ENCODE measurements at places on chromosomes 16 and 17.

DNA sequence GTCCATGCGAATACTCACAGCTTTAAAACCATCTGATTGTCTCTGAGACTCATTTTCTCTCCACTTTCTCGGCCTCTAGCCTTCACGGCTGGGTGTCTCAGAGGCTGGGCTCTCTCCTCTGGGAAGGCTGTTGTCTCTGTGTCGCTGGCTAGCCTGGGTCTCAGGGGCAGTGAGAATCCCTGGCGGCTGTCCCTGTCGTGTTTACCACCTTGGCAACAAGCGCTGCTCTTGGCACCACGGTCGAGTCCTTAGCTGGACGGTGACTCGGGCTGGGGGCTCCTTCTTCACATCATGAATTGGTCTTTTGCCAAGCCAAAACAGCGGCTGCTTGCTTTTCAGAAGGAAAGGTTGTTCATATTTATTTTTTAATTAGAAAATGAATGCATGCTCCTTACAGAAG lies 81.1 kb downstream of the MSI2 start:
- no peak for DNase-seq

GRCh38 chr16:10635365-10636021 lies 55.1 kb upstream of the EMP2 start:
- DNase-seq = no peak

- DNase-seq = no peak
Measured at GRCh38 chr17:35729405-35729833, 2.0 kb upstream of the RASL10B start.

DNA sequence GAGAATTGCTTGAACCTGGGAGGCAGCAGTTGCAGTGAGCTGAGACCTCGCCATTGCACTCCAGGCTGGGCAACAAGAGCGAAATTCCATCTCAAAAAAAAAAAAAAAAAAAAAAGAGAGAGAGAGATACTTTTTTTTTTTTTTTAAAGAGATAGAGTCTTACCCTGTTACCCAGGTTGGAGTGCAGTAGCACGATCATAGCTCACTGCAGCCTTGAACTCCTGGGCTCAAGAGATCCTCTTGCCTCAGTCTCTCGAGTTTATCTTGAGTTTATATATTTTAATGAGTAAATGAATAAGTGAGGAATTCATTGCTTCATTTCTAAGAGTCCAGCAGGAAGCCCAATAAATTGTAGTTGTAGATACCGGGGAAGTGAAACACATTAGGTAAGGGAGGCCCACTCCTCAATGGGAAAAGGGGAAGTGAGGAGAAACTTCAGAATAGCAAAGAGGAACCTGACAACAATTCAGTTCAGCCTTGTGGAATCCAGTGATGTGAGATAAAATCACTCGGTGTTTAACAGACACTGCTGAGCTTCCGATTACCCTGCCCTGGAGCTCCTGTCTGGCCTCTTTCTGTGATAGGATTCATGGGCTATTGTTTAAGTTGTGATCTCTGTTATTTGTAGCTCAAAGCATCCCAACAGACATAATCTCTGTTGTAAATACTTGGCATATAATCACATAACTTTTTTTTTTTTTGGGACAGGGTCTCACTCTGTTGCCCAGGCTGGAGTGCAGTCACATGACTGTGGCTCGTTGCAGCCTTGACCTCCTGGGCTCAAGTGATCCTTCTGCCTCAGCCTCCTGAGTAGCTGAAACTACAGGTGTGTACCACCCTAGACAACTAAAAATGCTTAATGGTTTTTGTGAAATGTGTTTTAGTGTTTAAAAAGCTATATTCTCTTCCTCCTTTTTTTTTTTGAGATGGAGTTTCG lies 15.8 kb upstream of the ITGAM start:
- DNase-seq = no peak

- no peak for DNase-seq
Measured at GRCh38 chr17:56740481-56740880, 93.2 kb downstream of the C17orf67 start.

GRCh38 chr17:17044846-17045561 lies 2.7 kb downstream of the MPRIP start:
- DNase-seq = peak; percentile 86

DNA sequence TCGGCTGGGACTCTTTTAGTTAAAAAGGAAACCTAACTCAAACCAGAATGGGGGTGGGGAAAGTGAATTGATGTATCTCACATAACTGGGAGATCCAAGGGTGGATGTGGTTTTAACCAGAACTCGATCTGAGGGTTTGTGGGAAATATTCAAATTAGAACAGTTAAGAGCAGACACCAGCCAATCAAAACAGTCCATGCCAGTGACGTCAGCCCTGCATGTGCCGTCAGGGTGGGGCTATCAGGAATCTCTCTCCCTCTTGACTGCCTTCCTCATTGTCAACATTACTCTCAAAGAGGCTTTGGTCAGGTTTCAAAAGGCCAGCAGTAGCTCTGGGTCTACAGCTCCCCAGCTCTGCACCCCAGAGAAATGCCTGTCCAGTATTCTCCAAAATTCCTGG lies 94.2 kb upstream of the HSBP1 start:
- DNase-seq = no peak

DNA sequence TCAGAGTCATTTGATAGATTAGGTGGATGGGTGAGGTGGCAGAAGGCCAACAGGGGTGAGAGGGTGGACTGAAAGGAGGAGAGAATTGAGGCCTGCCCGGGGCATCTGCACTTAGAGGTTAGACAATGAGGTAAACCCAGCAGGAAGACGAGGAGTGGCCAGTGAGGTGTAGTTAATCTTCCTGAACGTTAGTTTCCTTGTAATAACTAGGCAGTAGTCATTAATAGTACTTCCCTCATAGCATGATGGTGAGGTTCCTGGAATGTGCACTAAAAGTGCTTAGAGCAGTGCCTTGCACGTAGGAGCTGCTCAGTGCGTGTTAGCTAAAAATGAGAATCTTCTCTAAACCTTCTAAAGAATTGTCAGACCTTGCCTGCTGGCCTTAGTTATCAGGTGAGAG lies 13.5 kb upstream of the KSR1 start:
- DNase-seq = no peak

GRCh38 chr16:47311738-47312505 lies 148.9 kb downstream of the ITFG1 start:
- no peak for DNase-seq

- DNase-seq = no peak
Measured at GRCh38 chr16:78735337-78735736, 635.9 kb downstream of the WWOX start.

DNA sequence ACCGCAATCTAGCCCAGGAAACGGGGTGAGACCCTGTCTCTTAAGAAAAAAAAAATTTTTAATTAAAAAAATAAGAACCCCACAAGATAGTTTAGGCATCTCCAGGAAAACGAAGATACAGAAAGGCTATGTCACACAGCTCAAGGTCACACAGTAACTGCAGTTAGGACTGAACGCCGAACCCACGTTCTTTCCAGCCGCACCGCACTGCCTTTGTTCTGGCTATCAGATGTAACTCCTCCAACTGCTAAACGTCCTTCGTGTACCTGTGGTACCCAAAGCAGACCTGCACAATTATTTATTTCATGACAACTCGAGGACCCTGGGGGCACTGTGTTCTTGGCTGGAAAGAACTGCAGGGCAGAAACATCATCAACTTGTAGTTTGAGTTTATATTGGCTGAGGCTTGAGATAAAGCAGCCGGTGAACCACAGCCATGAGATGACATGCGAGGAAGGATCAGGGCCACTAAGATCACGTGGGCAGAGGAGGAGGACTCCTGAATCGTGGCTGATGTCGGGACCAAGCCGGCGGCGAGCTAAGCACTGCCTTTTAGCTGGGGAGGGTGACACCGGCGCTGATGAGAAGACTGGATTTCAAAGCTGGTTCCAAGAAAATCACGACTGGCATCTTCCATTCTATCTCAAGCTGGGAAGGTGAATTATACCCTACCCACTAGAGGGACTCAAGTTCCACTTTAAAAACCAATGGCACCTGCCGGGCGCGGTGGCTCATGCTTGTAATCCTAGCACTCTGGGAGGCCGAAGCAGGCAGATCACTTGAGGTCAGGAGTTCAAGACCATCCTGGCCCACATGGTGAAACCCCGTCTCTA lies 20.7 kb upstream of the MNT start:
- DNase-seq = no peak

DNA sequence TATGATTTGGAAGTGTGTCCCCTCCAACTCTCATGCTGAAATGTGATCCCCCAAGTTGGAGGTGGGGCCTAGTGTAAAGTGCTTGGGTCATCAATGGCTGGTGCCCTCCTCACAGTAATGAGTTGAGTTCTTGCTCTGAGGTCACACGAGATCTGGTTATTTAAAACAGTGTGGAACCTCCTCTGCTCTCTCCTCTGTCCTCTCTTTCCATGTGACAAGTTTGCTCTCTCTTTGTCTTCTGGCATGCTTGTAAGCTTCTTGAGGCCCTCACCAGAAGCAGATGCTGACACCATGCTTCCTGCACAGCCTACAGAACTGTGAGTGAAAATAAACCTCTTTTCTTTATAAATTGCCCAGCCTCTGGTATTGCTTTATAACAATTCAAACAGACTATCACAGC lies 19.9 kb downstream of the BRIP1 start:
- no peak for DNase-seq

- DNase-seq = no peak
Measured at GRCh38 chr17:39607851-39608130, at the start of gene NEUROD2. NEUROD2 (minus strand) TSS chr17:39607920; CDS start chr17:39606599, 1,321 bp downstream.

DNA sequence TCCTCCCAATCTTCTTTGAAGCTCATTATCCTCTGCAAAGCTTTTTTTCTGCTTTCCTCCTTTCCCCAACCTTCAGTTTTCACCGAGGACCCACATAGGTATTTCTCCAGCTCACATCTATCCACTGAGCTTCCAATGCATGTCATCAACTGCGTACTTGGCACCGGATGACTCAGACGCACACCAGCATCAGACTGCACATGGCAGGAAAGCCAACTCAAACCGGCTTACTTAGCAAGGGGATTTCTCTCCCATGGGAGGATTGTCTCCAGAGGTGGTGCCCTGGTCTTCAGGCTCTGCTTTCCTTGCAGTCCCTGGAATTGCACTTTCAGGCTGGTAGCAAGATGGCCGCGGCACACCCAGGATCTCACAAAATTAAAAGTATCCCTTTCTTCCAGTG lies 1.7 kb upstream of the AKTIP start:
- peak; percentile 43 for DNase-seq

GRCh38 chr16:85363427-85363826 lies 249.7 kb upstream of the GSE1 start:
- no peak for DNase-seq

- no peak for DNase-seq
Measured at GRCh38 chr17:866568-867103, 84.5 kb downstream of the MRM3 start.

DNA sequence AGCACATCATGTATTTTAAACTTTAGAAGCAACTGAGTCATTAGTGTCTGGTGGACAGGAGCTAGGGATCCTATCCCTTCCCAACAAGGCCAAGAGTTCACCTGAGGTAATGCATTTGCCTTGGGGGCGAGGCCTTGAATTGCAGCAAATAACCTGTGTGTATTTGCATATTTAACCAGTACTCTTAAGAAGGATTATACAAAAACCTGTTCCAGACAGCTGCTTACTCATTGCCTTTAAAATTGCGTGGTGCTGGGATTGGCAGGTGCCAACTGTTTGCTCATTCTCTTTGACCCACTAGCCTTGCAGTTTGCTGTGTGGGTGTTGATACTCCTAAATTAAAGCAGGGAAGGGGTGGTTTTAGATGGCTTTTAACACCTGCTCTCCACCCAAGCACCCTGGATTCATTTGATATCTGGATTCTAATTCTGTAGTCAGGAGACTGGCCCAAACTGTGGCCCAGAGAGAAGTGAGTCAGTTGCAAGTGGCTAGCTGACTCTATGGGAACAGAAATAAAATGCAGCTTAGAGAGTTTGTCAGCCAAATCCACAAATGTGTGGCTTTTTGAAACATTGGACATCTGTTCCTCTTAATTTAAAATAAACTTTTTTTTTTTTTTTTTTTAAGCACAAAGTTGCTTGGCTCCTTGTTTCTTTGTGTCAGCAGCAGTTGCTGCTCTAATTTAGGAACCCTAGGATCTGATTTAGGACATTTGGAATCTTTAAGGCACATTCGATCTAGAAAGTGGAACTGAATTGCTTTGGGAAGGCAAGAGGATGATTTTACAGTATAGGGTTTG lies 46.9 kb downstream of the TUBD1 start:
- peak; percentile 57 for DNase-seq

- no peak for DNase-seq
Measured at GRCh38 chr17:5913032-5913531, 157.1 kb upstream of the WSCD1 start.

GRCh38 chr16:85235991-85236817 lies 123.9 kb upstream of the CIBAR2 start:
- DNase-seq = no peak

- no peak for DNase-seq
Measured at GRCh38 chr16:30934827-30935557, 11.6 kb downstream of the FBXL19 start.

DNA sequence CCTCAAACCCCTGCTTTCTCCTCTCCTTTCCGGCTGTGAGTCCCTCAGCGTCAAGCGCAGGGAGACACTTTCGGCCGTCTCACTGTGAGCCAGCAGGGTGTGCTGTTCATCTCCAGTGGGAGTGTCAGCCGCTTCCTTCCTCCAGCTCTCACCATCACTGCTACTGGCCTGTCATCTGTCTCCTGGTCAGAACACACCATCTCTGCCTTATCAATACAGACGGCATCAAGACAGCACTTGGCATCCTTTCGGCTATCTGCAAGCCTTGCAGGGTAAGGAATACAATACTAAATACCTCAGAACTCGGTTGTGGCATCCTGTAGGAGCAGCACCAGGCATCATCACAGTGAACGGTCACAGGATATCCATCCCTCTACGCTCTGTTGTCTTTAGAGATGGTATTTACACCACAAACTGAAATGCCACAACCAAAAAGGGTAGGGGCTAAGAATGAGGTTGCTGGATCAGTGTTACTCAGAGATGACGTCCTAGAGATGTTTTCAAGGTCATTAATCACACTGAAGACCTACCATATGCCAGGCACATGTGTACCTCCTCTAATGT lies 20.7 kb upstream of the CMTM4 start:
- DNase-seq = peak; percentile 53

- DNase-seq = no peak
Measured at GRCh38 chr17:30398328-30399041, 19.8 kb downstream of the CPD start.

GRCh38 chr17:68750208-68750562 lies 149.0 kb upstream of the FAM20A start:
- DNase-seq = no peak

DNA sequence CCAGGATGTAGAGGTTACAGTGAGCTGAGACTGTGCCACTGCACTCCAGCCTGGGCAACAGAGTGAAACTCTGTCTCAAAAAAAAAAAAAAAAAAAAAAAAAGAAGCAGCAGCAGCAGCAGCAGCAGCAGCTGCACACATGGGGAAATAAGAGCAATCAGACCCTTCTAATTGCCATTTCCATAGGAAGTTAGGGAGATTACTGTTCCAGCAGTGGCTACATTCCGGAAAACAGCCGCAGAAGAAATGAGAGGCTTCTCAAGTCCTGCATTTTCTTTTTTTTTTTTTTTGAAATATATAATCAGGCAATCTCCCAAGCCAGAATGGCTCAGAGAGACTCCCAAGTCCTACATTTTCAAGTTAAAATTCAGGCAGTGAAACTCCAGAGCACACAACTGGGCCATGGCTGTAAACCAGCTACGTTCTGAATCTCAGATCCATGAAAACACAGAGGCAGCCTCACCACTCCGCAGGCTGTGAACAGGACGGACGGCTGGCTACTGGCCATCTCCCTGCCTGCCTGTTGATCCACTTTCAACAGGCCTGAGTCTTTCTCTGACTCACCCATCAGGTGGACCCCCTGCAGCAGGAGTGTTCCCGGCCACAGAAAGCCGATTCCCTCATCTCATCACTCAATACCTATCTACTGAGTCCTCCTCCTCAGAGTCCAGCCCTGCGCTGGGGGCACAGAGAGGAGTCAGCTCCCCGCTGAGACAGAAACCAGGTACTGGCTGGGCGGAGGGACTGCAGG lies 15.0 kb downstream of the TRPV1 start:
- peak; percentile 56 for DNase-seq

- no peak for DNase-seq
Measured at GRCh38 chr16:54697677-54698076, 233.0 kb upstream of the IRX5 start.
